ENCODE measurements at places on chromosomes 3 and 15. TPM values are rescaled to one million over a fixed set of nuclear protein-coding genes. Genes with fewer than 3 reads are reported as not detected.

Gene TF
- not detected for total RNA-seq

Gene CTXN2
- not detected for total RNA-seq

Gene HES1
- 17.7 TPM for total RNA-seq

Gene ITPKA
- 1.4 TPM for total RNA-seq

Gene GASK1A
- total RNA-seq: not detected

Gene CACNA2D2
- 0.02 TPM for total RNA-seq

Gene ILDR1
- total RNA-seq: not detected

Gene OR4M2
- total RNA-seq: not detected

Gene USP4
- total RNA-seq: 7.9 TPM

DNA sequence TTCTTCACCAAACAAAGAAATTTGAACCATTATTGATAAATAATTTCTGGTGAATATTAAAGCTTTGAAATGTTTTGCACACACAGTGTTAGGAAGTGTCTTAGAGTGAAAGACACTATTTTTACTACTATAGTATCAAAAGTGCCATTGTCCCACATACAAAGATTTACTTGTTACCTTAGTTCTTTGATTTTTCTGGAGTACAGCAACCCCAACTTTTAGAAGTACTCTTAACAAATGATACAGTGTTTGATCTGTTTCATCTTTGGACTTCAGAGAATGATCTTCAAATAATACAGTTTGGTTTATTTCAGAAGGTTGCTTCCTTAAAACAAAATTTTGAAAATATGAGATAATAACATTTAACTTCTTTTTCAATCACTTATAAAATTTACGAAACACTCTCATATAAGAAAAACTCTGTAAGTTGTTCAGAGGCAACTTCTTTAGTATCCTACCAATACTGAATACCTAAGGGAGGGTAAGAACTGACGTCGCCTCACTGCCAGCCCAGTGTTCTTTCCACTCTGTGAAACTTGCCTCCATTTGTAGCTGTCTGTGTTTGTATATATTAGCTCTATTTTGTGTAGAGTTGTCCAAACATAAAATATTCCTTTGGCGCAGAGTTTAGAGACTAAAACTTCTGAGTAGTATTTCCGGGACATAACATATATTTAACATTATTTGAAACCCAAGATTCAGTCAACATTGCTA, 464.2 kb downstream of the LPP start:
- no peak for DNase-seq

GRCh38 chr3:99520513-99520912, 117.9 kb upstream of the COL8A1 start:
- no peak for DNase-seq

- DNase-seq: peak; percentile 42
Observed at GRCh38 chr15:41284427-41285177, 47.8 kb downstream of the OIP5 start.

- DNase-seq: no peak
Observed at GRCh38 chr3:25854214-25854613, 64.3 kb downstream of the OXSM start.

- DNase-seq: no peak
Observed at GRCh38 chr3:52973806-52974205, 72.1 kb downstream of the SFMBT1 start.

DNA sequence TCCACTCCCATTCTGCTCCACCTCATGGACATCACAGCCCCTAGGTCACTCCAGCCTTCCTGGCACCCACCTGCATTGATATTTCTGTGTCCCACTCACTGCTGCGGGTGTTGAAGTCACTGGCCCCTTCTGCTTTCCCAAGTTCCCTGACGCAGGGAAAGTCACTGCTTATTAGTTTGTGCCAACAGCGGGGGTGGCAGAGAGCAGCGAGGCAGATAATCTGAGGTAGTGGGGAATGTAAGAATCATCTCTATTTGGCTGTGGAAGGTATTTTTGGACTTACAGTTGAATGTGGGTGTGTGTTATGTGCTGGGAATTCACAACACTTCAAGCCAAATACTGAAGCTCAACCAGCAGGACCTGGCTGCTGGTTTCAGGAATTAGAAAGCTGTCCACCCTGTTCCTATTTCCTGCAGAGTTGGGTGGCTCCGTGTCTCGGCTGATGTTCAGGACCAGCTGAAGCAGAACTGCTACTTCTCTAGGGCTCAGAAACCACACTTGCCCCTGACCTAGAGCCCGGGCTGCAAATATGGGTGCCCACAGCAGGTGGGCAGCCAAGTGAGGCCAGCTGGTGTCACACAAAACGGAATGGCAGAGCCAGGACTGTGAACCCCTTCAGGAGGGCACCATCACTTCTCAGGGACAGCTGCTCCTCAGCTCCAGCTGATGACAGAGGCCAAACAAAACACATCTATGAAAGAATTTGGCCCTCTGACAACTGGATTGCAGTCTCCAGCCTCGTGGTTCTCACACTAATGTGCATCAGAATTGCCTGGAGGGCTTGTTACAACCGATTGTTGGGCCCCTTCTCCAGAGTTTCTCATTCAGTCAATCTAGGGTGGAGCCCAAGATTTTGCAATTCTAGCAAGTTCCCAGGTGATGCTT, 57.7 kb downstream of the SEMA5B start:
- DNase-seq: no peak

DNA sequence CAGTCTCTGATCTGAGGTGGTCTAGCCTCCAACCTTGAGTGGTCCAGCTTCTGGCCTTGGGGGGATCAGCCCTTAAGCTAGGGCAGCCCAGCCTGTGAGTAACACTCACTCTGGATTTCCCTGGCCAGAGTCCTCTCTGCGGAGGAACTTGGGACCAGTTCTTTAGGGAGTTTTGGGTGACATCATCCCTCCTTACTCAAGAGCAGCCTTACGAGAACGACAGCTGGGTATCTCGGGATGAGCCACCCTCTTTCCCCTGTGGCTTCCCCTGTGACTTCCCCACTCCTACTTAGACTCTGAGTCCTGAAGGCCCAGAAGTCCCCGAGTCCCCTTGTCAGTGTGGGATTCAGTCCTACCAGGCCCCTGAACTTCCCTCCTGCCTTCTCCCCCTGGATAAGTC, 10.2 kb upstream of the PLXND1 start:
- no peak for DNase-seq

GRCh38 chr3:142215106-142215505, 10.3 kb downstream of the GK5 start:
- no peak for DNase-seq

GRCh38 chr3:42490243-42490642, 12.2 kb upstream of the VIPR1 start:
- DNase-seq: no peak

GRCh38 chr3:32455609-32456428, 46.8 kb downstream of the CMTM6 start:
- DNase-seq: no peak

GRCh38 chr15:55241186-55241585, 44.4 kb upstream of the RSL24D1 start:
- DNase-seq: no peak

DNA sequence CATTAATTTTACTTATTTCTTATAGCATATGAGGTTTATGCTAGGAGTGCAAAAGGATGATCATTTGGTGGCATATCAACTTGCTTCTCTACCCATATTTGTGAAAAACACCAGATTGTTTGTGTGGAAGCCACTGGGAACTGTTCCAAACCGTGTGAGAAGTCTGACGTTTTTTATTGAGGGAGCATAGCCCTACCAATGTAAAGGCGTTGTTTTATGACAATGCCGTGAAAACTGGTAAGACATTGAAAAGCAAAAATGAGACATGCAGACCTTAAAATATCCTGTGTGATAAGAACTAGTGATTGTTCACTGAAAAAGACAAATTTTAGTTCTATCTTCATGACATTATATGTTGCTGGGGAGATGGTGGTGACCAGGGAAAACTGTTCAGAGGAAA, 87.8 kb downstream of the CHL1 start:
- DNase-seq: peak; percentile 55

DNA sequence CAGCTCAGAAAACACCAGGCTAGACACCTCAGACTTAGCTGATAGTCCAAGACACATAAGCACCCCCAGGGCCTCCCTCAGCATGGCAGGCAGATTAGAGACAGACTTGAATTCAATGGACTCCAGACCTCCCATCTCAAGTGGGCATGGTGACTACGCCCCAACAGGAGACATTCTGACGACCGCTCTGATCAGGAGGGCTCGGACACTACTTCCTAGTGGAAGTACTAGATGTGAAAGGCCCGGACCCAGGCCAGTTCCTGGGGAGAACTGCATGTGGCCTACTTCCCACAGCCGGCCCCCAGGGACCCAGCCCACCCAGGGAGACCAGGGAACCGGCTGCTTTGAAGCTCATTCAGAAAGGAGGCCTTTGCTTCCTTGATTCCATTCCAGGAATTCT, 16.9 kb downstream of the POC1A start:
- DNase-seq: no peak

- DNase-seq: no peak
Observed at GRCh38 chr3:159593927-159594605, 394.6 kb upstream of the IL12A start.

GRCh38 chr3:99892332-99892731, 74.7 kb downstream of the CMSS1 start:
- DNase-seq: no peak

DNA sequence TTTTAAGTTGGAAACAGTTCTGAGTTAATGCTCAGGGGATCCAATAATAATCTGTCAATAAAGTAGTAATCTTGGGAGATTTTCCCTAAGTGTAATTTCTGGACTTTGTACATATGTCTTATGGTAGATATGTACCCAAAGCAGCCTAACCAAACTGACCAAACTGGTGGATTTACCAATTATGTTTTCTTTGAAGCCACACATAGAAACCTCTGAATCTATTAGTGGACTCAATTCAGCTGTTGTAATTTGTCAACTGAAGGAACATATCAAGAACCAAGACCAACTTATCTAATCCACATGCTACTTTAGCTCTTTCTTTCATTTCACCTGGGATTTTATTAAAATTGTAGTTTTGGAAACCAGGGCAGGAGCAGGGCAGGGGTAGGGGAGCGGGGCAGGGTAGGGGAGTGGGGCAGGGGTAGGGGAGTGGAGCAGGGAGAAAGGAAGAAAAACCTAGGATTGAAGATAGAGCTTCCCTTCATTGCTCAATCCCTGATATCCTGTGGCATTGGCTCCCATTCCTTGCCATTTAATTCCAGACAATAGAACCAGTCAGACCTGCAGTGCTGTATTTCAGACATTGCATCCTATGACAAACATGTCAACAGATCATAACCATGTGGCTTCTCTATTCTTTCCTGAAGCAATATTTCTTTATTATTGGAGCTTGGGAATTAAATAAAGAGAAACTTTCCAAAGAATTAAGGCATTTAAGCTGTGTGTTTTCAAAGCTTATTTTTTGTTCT, 101.8 kb downstream of the NFKBIZ start:
- no peak for DNase-seq

DNA sequence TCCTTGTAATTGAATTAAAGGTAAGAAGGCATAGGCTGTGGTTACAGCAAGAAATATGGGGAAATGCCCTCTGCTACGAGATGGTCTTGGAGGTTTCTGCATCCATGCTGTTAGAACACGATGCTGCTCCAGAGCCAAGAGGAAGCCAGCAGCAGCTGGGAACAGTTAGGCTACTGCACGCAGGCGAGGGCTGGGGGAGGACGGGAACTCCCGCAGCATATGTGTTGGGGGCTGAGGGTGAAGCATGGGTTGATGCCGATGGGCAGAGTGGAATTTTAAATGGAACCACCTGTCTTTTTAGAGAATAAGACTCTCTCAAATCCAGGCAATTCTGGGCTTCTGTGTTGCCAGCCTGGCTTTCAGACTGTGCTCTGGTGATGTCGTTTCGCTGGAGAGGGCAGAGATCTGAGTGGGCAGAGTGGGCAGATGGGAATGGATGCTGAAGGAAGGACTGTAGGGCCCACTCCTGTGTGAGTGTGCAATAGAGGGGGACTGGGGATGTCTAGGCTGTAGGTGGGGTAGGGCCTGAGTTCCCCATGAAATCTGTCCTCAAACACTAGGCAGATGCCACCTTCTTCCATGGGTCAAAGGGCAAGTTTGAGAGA, 417.0 kb upstream of the TPM1 start:
- DNase-seq: no peak

DNA sequence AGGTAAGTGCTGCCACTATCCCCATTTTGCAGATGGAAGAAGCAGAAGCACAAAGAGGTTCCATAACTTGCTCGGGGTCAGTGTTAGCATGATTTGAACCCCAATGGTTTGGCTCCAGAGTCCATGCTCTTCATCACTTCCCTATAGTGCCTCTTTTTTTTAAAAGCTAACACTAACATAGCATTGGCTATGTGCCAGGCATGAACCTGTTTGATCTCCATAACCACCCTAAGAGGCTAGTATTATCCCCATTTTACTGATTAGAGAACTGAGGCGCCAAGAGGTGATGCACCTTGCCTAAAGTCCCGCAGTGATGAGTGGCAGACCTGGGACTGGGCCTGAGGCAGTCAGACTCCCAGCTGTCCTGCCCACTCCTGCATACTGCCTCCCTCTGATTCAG, 7.3 kb downstream of the LINGO1 start:
- DNase-seq: no peak

- DNase-seq: no peak
Observed at GRCh38 chr3:11690863-11691766, 47.4 kb upstream of the VGLL4 start.

DNA sequence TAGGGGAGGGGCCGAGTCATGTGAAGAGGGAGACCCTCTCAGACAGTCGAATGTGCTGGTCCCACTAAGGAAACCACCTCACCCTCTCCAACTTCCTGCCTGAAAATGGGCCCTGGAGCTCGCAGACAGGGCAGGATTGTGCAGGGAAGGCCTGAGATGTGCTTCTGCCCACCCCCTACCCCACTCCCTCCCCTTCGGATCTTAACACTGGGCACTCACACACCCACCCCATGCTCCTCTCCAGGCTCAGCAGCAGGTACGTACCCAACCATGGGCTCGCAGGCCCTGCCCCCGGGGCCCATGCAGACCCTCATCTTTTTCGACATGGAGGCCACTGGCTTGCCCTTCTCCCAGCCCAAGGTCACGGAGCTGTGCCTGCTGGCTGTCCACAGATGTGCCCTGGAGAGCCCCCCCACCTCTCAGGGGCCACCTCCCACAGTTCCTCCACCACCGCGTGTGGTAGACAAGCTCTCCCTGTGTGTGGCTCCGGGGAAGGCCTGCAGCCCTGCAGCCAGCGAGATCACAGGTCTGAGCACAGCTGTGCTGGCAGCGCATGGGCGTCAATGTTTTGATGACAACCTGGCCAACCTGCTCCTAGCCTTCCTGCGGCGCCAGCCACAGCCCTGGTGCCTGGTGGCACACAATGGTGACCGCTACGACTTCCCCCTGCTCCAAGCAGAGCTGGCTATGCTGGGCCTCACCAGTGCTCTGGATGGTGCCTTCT, 20.0 kb downstream of the ATRIP start:
- DNase-seq: no peak

DNA sequence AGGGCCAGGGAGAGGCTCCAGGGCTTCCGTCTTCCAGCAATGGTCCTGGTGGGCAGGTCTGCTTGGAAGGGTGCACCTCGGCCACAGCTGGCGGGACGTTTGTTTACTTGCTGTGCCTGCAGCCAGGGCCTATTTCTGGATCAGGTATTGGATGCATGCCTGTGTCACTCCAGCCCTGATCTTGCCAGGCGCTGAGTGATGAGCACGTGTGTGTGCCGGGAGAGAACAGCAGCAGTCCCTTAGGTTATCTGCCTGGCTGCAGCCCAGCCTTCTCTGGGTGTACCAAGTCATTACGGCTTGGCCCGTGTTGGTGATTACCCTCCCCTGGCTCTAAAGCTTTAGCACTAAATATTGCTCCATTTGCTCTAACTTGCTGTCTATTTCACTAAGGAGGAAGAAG, 14.9 kb downstream of the CCDC32 start:
- DNase-seq: no peak

All from NCI-H460 (cell line).